ENCODE measurements at places on chromosomes 11 and 22.

DNA sequence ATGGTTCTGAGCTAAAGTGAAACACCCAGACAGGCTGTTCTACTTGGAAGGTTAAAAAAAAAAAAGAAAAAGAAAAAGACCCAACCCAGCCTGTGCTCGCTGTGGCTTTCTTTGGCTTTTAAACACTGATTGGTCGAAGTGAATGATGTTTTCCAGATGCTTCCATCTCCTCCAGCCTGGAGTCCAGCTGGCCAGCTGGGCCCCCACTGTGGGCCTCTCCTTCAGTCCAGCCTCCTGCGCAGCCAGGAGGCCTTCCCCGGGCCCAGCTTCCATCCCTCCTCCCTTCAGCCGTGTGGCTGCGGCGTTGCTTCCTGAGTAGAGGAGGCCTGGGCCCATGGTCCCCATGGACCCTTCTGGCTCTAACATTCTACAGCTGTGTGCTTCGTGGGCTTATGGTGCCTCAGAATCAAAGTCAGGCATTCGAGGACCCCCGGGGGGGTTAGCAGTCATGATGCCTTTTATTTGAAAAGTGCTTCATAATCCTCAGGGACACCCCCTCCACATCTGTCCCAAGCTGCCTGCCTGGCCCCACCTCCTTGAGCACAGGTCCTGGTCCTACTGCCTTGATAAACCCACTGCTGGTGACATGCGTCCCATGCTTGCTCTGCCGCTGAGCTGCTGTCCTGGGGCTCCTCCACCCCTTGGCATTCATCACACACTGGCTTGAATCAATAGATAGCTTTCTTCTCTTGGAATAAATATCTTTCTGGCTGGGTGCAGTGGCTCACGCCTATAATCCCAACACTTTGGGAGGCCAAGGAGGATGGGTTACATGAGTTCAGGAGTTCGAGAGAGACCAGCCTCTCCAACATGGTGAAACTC lies 42.2 kb upstream of the FBLN1 start:
- no peak for DNase-seq

- no peak for DNase-seq
Measured at GRCh38 chr11:18727479-18728236, 1.7 kb upstream of the IGSF22 start.

DNA sequence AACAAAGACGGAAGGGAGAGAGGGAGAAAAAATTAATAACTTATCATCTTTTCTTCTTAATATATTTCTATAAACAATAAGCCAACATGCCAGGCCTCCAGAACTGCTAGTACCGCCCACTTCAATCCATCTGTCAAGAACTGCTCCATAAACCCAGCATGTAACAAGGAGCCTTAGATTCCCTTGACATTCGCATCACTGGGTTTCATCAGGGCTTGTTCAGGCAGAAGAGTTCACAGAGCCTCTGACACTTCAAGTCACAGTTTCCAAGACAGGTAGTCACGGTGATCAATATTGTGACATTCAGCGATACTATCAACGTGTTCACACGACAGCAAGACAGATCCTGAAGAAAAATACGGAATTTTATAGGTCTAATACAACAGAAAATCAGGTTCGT lies 61.7 kb downstream of the LARGE2 start:
- DNase-seq: no peak

DNA sequence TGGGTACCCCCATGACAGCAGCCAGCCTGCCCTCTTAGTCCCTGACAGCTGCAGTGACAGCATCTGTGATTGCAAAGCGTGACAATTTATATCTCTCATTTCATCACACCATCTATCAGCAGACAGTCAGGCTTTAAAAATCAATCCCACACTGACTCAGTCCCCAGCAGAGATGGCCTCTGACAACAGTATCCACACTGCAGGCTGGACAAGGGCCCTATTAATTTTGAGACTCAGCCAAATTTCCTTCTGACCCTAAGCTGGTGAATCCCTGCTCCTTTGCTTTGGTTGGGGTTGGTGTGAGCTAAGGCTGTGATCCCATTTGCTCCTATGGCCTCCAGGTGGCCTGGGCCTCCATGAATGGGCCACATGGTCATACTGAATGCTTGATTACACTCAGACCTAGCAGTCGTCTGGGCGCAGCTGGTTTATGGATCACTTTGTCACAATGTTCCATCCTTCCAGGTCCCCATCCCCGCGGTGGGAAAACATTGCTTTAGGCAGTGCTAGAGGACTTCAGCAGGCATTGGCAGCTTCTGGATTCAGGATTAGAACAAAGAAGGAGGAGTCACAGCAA lies 68.2 kb upstream of the B3GAT1 start:
- DNase-seq: no peak

GRCh38 chr11:128625326-128625725 lies 38.0 kb upstream of the ETS1 start:
- no peak for DNase-seq

- DNase-seq: no peak
Measured at GRCh38 chr22:41687901-41688364, 734 bp downstream of the SNU13 start.

- DNase-seq: no peak
Measured at GRCh38 chr11:69312453-69313404, 18.8 kb downstream of the MYEOV start.

All from cerebellar nuclear complex (tissue), 1 donor.